ENCODE measurements at places on chromosomes 2 and 18.
A peak's percentile ranks its signal among the peaks of the same experiment; 100 is the strongest.

DNA sequence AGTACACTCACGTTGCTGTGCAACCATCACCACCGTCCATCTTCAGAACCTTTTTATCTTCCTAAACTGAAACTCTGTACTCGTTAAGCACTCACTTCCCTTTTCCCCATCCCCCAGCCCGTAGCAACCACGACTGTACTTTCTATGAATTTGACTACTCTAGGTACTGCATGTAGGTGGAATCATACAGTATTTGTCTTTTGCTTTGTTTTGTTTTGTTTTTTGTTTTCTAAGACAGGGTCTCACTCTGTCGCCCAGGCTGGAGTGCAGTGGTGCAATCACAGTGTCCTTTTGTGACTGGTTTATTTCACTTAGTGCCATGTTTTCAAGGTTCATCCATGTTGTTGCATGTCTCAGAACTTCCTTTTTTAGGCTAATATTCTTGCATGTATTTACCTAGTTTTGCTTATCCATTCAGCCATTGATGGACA, 7.0 kb upstream of the TYMS start:
- peak; percentile 58 for DNase-seq

GRCh38 chr2:132955871-132956615, 286.0 kb upstream of the LYPD1 start:
- no peak for DNase-seq

DNA sequence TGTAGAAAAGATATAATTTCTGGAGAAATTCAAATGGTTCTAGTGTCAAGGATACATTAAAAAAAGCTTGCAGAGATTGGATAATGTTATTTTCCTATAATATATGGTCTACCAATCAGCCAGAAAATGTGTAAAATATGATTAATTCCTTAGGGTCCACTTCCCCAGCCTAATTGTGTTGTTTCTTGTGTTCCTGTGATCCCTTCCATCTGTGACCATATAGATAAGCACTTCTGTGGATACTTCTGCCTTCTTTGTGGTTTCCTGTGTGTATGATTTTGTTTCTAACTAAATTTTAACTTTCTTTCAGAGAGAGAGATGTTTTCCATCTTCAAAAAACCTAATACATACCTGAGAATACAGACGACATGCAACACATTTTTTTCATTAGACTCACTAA, 367.1 kb upstream of the PIK3C3 start:
- no peak for DNase-seq

DNA sequence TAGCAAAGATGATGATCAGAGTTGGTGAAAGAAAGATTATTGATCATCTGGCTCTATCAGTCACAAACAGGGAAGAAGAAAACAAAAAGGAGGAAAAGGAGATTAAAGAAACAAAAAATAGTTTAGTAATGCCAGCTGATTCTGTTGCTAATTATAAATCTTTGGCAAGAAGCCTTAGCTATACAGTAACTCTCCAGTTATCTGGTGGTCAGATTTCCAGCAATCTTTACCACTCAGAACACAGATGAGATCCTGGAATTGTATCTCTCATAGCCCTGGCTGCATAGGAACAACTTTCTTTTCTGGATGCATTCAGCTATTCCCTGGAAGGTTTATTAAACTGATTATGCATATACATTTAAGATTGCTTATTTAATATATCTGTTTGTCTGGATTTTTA, 256.8 kb upstream of the ZEB2 start:
- no peak for DNase-seq

DNA sequence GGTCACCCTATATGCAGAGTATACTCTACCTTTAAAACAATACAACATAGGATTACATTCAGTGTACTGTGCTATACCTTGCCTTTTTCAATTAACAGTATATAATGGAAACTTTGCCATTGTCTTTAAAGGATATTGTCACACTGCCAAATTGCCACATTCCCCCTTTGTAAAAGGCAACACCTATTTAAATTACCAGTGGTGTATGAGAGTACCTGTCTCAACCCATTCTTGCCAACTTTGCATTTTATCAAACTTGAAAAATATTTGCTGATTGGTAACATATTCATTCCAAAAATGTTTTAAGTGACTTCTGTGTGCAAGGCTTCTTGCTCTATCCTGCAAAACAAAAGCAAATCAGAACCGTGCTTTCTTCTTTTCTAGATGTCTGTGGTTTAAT, 92.9 kb downstream of the FMNL2 start:
- no peak for DNase-seq

DNA sequence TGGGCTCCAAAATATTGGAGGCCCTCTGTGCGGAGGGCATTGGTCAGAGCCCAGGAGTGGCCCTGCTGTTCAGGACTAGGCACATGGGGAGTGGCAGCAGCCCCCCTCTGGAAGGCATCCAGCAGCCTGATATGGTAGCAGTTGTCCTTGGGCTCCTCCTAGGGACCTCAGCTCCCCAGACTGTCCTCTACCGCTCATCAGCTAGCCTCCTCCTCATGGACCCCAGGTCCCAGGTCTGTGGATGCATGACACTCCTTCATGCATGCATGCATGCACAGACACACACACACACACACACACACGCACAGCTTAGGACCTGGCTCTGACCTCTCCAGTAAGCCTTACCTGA, 15.4 kb upstream of the ATP6V1B1 start:
- no peak for DNase-seq

DNA sequence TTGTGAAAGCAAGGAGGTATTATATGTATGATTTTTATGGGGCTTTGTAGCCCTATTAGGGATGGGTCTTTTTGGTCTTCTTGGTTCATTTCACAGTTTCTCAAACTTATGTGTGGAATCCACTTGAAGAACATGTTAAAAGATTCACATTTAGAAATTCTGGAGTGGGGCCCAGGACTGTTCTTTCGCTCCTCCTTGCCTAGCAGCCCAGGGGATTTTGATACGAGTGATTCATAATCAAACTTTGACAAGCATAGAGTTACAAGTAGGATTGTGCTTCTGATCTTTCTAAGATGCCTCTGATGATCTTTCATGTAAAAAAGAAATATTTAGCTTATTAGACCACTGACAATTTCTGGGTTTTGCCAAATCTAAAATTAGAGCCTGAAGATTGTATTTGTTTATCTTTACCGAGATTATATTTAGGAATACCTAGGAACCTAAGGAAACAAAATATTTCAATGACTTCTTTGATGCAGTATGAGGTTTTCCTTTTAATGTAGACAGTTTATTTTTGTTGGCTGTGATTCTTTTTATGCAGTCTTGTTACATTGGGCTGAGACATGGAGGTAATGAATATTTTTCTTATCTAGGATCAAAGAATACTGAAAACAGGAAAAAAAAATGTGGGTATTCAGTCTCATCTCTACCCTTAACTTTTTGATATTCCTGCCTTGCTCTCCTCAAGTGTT, 324.0 kb downstream of the PARD3B start:
- no peak for DNase-seq

DNA sequence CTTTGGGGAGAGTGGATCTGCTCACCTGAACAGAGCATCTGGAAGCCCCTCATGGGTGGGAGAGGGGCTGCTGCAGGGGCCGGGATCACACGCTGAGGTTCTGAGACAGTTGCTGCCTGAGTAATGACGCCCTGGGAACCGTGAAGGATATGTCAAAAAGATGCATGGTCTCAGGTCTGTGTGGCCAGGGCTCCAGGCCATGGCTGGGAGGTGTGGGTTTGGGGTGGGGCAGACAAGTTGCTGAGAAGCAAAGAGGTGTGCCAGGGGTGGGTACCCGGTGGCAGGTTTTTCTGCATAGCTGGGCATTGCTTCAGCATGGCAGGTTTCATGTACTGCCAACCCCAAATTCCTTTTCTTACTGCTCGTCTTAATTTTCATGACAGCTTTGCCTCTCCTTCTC, 133.5 kb downstream of the RPIA start:
- DNase-seq = no peak

GRCh38 chr18:3481696-3482210, 31.8 kb downstream of the TGIF1 start:
- peak; percentile 50 for DNase-seq

GRCh38 chr2:136012315-136012714, 26.9 kb upstream of the DARS1 start:
- no peak for DNase-seq

DNA sequence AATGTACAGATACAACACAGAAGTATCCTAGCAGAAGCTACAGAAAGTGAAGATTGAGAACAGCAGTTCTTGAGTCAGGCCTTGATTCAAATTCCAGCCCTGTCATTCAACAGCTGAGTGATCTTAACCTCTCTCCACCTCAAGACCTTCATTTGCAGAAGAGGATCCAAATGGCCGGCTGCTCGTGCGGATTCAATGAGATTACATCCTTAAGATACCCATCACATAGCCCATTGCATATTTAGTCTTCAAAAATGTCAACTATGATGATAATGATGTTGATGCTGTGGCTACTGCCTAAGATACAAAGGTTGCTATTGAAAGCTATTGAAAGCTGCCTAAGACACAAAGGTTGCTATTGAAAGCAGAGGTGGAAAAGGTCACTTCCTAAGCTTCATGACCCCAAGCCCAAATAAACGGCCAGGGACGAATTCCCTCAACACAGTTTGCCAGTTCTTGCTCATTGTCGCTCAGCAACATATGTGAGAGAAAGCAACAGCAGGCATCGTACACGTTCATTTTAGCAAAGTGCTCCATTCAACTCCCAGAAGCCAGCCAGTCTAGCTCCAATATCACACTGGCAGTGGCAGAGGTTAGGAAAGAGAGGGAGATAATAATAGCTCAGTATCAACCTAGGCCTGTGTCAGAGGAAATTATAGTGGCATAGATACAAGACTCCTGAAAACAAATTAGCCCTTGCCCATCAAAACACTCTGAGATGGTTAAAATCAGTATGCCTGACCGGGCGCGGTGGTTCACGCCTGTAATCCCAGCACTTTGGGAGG, 36.1 kb downstream of the MRPL35 start:
- DNase-seq = no peak

DNA sequence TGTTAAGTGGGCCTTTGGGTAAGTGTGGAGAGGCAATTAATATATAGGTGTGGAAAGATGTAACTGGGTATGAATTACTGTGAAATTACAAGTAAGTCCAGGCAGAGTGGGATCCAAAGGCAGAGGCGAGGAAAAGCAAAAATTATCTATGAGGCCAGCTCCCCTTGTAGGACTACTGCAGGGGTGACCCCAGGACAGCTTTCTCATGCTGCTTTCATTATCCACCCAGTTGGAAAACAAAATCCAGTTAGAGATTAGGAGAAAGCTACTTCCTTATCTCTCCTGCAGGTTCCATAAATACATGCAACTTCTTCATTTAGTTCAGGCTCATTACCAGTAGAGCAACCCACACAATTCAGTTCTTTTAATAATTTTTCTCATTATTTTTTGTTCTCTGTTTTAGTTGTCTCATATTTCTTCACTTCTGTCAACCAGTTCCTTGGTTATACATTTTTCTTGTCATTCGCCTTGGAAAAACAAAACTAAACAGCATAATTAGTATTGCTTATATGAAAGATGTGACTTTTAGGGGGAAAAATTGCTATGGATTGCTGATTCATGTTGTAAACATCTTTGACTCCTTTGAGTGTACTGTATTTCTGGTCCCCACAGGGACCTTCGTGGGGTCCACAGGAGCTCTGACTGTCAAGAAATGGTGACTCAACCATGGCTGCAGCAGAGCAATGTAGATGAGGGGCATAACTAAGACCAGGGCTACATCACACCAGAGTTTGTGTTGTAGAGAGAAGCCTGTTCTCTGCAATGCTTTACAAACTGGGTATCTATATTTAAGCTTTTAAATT, 110.4 kb upstream of the PARD3B start:
- DNase-seq = no peak

- no peak for DNase-seq
Observed at GRCh38 chr2:176297067-176297466, 27.8 kb downstream of the MTX2 start.

DNA sequence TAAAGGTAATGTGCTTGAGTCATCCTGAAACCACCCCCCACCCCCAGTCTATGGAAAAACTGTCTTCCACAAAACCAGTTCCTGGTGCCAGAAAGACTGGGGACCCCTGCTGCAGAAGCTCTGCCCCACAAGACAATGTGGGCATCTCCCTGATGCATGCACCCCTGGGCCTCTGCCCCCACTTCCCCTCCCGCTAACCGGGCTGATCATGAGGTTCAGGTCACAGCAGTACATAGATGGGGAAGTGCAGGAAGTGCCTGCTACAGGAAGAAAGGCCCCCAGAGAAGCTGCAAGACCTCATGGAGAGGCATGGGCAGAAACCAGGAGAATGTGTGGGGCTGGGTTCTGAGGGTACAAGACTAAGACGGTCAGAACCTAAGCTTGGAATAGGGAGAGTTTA, 243.4 kb upstream of the ID2 start:
- DNase-seq = no peak

- peak; percentile 72 for DNase-seq
Observed at GRCh38 chr2:8475349-8476031, 206.4 kb upstream of the ID2 start.

GRCh38 chr2:128491692-128492244, 173.1 kb upstream of the HS6ST1 start:
- DNase-seq = no peak

DNA sequence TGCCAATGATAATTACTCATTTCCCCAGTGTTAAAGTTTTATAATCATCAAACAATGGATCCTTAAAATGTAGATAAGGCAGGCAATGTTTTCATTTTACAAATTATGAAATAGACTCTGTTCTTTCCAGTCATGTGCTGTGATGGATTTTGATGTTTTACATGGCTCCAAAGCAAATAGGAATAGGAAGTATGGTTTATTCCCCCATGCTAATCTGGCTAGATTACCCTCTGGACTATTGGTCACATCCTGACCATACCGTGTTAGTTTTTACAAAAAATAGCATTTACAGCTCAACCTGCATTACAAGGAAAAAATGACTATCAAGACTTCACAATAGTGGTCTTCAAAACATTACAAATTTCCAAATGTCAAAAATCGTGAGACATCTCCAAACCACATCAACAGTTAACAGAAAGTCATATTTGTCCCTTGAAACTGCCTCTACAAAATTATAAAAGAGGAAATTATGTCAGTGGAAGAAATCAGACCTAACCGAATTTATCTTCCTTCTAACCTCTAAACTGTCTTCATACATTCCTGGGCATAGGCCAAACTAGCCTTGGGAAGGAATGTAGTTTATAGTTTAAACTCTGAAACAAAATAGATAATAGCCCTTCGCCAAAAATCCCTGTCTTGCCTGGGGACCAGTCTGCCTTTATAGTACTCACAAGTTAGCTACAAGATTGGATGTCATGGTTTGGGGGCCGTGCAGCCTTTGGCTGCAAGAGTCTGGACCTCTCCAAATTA, 1941.2 kb upstream of the CELF4 start:
- DNase-seq = no peak

DNA sequence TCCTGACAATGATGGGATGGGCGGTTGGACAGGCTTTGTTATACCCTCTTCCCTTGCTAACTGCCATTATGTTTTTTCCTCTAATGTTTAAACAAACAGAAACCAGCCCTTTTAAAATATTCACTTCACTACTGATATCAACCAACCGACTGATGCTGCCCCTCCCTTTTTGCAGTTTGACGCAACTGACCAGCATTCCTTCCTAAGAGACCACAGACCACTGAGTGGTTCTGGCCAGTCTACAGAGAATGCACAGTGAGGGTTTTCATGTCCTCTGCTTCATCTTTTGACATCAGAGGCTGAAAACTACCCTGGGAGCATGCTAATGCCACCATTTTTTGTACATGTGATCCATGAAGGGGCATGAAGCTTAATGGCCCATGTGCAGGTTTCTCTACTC, 85.3 kb downstream of the CYP26B1 start:
- DNase-seq = no peak

GRCh38 chr2:180474716-180475115, 467.6 kb upstream of the CWC22 start:
- DNase-seq = no peak

- no peak for DNase-seq
Observed at GRCh38 chr18:79898952-79899608, 52.4 kb downstream of the SLC66A2 start.

- no peak for DNase-seq
Observed at GRCh38 chr2:67667054-67667908, 270.1 kb downstream of the ETAA1 start.

- no peak for DNase-seq
Observed at GRCh38 chr2:201523506-201523905, 72.0 kb downstream of the STRADB start.

All from activated naive CD4-positive, alpha-beta T cell treated with anti-CD3 and anti-CD28 coated beads for 36 hours (primary cell).